ENCODE measurements at places on chromosomes 5 and 9.
A peak's percentile ranks its signal among the peaks of the same experiment; 100 is the strongest.

- peak; percentile 92 for DNase-seq
These were observed 129.1 kb downstream of the MACROH2A1 start for GRCh38 chr5:135269931-135270421.

GRCh38 chr9:1726993-1727759 is 288.0 kb upstream of the SMARCA2 start:
- DNase-seq: no peak

DNA sequence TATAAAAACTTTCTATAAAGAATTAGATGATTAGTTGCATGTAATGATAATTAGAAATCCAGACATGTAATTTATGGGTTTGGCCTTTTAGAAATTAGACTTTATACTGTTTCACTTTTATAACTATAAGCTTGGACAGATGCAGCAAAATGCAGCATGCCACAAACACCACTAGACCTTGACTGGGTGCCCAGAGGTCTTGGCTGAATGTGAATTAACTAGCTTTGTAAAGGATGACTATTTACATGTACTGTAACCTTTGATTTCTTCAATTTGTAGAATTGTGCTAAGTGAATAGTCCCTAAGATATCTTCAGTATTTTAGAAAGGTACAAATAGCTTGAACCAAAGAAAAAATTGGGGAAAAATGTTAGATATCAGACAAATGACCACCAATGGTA is 2168.1 kb downstream of the MAT2B start:
- DNase-seq: no peak

GRCh38 chr5:10162468-10162867 is 87.2 kb downstream of the ATPSCKMT start:
- no peak for DNase-seq

GRCh38 chr9:86434039-86434726 is 80.0 kb upstream of the TUT7 start:
- DNase-seq: peak; percentile 89

DNA sequence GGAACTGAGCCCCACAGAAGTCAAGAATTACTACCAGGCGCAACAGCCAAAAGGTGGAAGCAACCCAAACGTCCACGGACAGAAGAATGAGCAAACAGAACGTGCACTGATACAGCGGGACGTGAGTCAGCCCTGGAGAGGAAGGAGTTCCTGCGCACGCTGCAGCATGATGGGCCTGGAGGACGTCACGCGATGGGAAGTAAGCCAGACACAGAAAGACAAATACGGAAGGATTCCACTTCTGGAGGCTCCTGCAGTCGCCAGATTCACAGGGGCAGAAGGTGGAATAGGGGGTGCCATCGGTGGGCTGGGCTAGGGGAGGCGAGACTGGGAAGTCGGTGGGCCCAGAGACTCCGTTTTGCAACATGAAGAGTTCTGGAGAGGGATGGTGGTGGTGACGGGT is 80.3 kb upstream of the PHYKPL start:
- DNase-seq: no peak

DNA sequence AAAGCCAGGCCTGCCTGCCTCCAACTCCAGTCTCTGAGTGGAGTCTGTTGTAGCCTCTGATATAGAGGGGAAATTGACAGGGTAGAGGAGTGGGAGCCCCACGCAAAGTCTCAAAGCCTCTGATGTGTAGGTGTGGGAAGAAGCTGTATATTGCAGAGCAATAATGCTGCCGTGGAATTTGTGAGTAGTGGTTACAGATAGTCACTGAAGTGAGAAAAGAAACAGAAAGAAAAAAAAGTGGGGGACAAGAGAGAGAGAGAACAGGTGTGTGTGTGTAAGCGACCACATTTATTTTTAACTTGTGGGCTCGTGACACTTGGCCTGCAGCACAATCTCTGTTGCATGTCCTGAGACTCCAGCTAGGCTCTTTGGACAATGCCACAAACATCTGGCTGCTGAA is 227.8 kb downstream of the NSG2 start:
- no peak for DNase-seq

GRCh38 chr5:1125030-1125357 is 13.1 kb upstream of the SLC12A7 start:
- DNase-seq: peak; percentile 42

DNA sequence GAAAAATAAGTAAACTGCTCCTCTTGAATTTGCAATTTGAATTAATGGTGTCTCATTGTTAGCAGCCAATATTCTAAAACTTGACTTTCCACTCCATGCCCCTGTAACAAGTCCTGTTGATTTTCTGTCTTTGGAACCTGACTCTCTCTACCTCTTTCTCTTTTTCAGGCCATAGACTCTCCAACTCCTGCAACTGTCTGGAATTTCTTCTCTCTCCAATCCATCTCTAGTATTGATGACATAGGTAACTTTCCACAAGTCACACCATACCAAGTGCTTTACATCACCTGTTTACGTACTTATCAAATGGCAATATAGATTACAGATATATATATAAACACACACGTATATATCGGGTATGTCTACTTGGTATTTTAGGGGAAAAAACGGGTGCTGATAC is 923 bp downstream of the C5orf34 start:
- DNase-seq: peak; percentile 22

DNA sequence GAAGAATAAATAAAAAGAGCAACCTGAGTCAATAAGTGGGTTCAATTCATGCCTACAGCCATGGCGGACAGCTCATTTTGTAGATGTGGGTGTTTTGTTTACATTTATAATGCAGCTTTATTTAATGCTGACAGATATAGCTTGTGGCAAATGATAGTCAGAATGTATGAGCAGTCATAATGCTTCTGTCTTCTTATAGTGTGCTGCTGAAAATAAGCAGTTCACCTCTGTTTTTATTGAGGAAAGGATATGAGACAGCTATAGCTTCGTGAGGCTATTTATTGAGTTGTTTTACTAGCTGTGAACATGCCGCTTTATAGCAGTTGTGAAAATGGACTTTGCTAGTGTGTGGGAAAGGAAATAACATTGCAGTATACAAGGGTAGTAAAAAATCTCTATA is 147.4 kb downstream of the PBX3 start:
- DNase-seq: no peak

GRCh38 chr5:168747987-168748777 is 169.0 kb upstream of the PANK3 start:
- peak; percentile 32 for DNase-seq

GRCh38 chr5:152151940-152152339 is 227.3 kb upstream of the GLRA1 start:
- no peak for DNase-seq

DNA sequence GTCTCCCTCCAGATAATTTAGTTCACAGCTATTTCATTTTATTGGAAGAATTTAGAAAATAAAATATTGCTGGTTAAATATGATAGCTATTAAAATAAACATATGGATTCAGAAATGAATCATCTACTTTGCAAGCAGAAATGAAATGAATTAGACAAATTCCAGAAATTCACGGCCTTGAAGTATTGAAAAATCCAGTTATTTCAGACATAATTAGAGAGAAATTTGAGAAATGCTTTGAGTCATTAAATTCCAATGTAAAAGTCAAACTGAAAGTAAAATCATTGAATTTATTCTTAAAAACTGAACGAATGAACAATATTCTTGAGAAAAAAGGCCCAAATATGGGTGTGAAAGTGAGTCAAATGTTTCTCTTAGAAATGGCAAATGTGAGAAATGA is 632.6 kb upstream of the EDIL3 start:
- DNase-seq: peak; percentile 61

- no peak for DNase-seq
These were observed 92.7 kb upstream of the PHYKPL start for GRCh38 chr5:178325311-178325678.

DNA sequence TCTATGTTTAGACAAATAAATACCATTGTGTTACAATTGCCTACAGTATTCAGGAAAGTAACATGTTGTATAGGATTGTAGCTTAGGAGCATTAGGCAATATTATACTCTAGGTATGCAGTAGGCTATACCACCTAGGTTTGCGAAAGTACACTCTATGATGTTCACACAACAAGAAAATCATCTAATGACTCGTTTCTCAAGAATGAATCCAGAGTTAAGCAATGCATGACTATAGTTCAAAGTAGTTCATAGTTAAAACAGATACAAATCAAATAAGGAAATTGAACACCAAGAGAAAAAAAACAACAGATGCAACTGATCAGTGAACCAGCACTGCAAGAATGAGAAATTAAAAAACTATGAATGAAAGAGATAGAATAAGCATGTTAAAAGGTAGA is 27.6 kb upstream of the ABLIM3 start:
- DNase-seq: peak; percentile 78

DNA sequence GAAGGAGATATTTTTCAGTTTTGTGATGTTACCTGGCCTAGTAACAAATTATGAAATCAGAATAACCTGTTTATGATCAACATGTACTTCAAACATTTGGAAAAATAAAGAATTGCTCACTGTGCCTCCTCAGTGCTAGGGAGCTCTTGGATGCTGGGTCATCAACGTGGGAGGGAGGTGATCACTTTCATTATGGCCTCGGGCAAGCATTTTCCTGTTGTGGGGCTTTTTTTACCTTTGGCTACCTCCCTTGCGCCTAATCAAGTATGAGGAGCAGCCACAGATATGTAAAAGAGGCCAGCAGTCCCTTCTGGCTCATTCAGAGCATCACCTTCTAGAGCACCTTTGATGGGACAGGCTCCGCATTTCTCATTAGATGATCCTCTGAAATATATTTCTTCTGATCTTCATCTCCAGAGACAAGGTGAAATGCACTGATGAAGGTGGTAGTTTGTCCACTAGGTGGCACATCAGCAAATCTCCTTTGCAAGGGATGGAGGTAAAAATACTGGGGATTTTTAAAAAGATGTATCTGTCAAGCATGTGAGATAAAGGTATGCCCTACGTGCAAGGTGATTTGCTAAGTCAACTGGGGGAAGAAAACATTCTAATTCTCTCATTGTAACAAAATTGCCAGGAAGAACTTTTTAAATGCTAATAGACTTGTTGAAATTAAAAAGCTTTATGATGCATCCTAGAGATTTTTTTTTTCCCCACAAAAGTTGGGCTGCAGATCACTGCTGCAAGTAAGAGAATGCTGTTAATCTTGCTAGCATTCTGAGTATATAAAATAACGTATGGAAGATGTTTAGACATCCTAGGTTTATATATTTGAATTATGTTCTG is 218.2 kb downstream of the MAST4 start:
- peak; percentile 80 for DNase-seq

DNA sequence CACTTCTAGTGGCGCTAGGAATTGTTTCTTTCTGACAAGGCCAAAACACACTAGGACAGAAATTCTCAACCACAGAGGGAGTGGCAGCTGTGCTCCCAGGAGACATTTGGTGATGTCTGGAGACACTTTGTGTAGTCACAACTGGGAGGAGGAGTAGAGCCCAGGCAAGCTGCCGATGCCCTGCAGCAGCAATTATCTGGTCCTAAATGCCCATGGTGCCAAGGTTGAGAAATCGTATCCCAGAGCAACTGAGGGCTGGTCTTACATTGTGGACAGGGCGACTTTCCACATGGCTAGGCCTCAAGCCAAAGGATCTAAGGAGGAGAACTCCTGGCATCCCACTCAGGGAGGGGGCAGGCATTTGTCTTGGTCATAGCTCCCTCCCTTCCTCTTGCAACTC is 259.9 kb downstream of the GADD45G start:
- DNase-seq: no peak

GRCh38 chr9:105968811-105969466 is 274.6 kb downstream of the TMEM38B start:
- DNase-seq: no peak

DNA sequence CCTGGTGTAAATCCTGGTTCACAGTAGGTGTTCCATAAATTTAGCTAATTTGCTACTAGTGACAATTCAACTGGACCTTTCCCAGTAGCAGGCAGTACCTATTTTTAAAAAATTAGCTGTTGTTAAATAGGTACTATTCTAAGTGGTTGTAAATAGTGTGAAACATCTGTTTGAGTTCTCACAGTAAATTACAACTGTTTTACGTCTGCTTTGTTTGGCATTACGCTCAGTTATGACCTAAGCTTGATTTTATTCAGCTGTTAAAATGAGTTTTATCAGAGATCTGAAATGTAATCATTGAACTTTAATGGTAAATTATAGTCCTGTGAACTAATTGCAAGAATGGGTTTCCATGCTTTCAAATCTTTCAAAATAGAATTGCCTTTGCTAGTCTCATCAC is 93.9 kb downstream of the GPBP1 start:
- no peak for DNase-seq

- peak; percentile 30 for DNase-seq
These were observed 3.2 kb upstream of the SRP19 start for GRCh38 chr5:112857866-112858265.

GRCh38 chr9:131273146-131273855 is 3.0 kb downstream of the FAM78A start:
- DNase-seq: no peak

- DNase-seq: no peak
These were observed 93.8 kb downstream of the VPS13A start for GRCh38 chr9:77271023-77271690.

GRCh38 chr9:22054076-22054475 is 45.0 kb upstream of the CDKN2B start:
- no peak for DNase-seq

DNA sequence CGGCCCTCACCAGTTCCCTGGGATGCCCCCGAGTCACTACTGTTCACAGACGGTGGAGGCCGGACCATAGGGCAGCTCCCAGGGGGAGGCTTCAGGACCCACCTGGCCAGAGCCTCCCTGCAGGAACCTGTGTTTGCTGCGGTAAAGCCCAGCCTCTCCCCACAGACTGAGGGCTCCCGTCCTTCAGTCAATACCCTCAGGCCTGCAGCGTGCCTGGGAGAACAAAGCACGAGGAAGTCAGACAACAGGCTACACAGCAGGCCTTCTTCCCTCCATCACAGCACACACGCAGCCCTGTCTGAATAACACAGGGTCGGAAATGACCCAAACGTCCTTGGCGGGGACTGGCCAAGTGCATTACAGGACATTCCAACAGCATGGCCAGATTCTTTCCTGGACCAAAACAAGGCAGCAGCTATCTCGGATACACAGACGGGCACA is 34.4 kb downstream of the COL23A1 start:
- no peak for DNase-seq

GRCh38 chr5:135031813-135032694 is 2.0 kb downstream of the PITX1 start:
- DNase-seq: peak; percentile 59

DNA sequence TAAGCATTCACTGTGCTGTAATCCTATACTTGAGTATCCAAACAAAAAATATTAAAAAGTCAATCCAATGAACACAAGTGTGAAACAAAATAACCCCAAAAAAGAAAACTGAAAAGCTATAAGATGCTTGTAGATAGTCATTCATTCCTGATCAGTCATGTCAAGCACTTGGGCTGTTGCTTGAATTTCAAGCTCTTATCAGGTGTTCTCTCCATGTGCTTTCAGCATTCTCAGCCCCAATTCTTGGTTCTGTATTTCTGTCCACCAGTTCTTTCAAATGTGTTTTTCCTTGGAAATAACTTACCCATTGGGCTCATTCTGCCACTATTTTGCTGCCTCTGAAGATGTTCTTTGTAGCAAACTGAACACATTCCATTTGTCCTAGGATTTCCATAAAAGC is 4.7 kb downstream of the ZFAND5 start:
- no peak for DNase-seq

DNA sequence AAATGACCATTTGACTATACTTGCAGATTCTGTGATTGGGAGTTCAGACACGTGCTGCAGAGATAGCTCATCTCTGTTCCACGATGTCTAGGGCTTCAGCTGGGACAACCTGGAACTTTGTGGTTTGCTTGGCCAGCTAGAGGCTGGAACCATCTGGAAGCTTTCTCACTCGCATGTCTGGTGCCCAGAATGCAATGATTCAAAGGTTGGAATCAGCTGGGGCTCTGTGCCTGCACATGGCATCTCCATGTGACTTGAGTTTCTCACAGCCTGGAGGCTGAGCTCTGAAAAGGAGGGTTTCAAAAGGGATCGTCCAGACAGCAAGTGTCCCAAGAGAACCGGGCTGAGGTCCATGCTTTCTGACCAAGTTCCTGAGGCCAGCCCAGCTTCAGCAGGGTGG is 465.2 kb downstream of the GADD45G start:
- DNase-seq: no peak

Measured in adipocyte (in vitro differentiated cells).